NCI-H1436 (cell line): ENCODE measurements at places on chromosomes 1 and 21.

GRCh38 chr1:116075990-116076389 lies 35.2 kb upstream of the MAB21L3 start:
- DNase-seq: no peak

DNA sequence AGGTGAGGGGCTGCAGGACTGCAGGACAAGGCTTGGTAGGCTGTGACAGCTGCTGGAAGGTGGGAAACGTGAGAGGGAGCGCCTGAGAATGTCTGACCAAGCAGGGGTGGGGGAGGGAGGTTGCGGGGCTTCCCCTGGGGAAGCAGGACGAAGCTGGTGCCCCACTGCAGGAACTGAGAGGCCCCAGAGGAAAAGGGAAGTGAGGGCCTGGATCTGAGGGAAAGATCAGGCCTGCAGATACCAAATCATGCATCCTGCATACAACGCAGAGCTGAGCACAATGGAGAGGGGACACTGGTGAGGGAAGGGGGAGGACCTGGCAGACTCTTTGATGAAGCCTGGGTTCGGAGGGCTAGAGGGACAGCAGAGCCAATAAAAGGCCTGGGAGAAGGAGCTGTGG lies 65.7 kb upstream of the BACE2 start:
- no peak for DNase-seq

DNA sequence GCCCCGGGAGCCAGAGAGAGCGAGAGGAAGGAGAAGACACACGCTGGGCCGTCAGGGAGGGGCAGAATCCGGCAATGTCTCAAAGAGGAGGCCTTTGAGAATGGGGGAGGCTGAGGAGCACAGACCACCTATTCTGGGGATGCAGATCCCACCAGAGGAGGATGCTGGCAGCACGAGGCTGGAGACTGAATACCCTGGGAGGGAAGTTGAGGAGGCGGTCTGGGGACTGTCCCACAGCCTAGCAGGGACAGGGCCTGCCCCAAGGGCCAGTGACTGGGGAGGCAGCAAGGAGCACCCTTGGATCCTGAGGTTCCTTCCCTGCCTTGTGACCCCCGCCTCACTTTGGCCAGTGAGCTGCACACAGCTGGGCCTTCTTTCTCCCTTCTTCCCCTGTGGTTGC lies 49.2 kb downstream of the SLC37A1 start:
- DNase-seq: no peak

DNA sequence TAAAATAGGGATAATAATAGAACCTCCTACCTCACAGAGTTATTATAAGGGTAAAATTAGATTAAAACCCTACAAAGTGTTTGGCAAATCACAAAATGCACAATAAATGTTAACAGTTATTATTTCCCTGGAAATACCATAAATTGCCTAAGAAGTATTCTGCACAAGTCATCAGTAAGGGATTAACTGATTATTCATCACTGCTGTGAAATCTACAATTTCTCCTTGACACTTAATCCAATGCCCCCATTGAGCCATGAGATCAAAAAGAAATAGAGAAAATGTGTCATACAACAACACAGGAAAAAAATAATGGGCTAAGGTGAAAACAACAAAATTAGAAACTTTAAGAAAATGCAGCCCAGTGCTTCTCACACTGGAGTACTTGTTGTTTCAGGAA lies 6.7 kb upstream of the SEC16B start:
- DNase-seq: no peak

DNA sequence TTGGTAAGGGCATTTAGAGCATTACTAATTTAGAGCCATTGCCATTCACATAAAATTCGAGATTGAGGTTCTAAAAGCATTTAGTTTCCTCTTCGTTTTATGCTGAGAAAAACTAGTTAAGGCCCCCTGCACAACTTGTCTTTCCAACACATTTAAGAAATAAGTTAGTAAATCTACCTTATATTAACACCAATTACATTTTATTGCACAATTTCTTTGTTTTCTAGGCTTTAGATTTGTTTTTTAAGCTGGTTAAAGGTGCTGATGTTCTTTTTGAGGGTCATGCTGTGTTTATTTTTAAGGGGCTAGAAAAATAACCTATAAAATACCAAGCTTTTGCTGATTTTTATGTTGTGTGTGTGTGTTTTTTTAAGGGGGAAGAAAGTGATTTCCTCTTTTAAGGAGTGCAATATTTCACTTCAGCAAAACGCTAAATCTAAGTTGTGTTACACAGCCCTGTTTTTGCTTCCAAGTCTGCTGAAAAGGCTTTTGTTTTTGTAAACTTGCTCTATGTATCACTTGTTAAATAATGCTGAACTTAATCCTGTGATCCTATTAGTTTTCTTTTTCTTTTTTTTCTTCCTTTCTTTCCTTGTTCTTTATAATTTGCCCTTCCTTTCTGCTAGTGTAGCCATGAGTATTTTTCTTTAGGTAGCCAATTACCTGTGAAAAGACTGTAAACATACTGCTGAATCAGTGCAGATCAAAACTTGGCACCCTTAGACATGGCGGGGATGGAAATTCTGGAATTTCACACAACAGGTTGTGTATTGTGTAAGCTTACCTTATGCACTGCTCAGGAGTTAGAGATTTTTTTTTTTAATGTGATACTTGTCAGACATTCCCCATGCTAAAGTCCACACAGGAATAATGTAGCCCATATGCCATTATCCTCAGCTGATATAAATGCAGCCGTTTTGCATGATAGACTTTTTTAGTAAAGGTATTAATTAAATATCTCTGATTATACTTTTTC lies 1.5 kb downstream of the CEPT1 start:
- DNase-seq: no peak

- no peak for DNase-seq
Measured at GRCh38 chr1:17582124-17582774, 42.8 kb downstream of the ARHGEF10L start.

DNA sequence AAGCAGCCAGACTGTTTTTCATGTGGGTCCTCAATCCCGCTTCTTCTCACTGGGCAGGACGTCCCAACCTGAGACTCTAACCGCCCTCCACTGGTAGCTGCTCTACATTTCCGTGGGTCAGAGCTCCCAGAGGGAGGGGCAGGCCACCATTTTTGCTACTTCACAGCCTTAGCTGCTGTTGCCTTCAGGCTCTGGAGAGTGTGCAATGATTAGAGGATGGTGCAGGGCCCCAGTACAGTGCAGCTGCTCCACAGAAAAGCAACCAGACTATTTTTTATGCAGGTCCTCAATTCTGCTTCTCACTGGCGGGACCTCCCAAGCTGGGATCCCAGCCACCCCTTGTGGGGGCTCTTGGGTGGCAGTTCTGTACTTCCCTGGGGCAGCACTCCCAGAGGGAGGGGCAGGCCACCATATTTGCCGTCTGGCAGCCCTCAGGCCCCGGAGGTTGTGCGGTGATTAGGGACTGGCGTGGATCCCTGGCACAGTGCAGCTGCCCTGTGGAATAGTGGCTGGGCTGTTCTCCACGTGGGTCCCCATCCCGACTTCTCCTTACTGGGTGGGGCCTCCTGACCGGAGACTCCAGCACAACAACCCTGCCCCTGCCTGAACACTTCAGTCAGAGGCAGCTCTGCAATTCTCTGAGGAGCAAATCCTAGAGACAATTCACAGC lies 647.6 kb upstream of the PKN2 start:
- no peak for DNase-seq

DNA sequence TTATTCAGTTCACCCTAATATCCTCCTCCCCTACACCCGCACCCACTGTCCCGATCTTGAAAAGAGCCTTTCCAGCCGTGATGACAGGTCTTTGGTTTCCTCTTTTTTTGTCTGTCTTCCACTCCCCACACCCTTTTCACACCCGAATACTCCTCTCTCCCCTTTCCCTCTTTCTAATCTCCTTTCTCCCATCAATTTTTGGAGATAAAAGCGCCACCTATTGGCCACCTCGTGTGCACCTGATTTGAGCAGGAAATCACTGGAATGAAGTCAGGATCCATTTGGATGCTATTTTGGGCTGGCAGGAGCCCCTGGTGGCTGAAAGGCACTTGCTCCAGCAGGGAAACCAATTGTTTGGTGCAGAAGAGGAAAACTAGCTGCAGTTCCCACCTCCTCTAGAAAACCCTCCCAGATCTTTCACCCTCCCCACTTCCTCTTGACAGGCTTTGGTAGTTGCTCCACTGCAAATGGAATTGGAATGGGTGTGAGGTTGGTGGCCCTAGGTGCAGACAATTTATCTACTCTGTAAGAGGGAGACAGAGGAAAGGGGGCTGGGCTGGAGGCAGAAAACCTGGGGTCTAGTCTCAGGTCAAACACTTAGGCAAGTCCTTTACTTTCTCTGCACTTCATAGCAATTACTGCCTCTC lies 8.4 kb downstream of the FOXE3 start:
- peak; percentile 28 for DNase-seq
